Purkinje cell (primary cell): ENCODE measurements at places on chromosomes 12 and 14. TPM values are rescaled to one million over a fixed set of nuclear protein-coding genes. Genes with fewer than 3 reads are reported as not detected.

Gene C12orf76
- 170 and 199 TPM in 2 replicates for polyA plus RNA-seq

Gene C1RL
- 2.8 and 4.1 TPM in 2 replicates for polyA plus RNA-seq

Gene RND1
- polyA plus RNA-seq, result 1.6 and 3.0 TPM in 2 replicates

Gene ZDHHC22
- 0.71 and 3.5 TPM in 2 replicates for polyA plus RNA-seq

Gene TRIP11
- polyA plus RNA-seq, result 13.4 and 23.0 TPM in 2 replicates
